ENCODE measurements at places on chromosomes 3 and 15. TPM values are rescaled to one million over a fixed set of nuclear protein-coding genes. Genes with fewer than 3 reads are reported as not detected.

OXTR gene
- 8.0 TPM for polyA plus RNA-seq

GRCh38 chr3:44803298-44803697 lies 41.7 kb downstream of the KIF15 start:
- DNase-seq: no peak

GRCh38 chr3:125398952-125399351 lies 23.8 kb upstream of the ZNF148 start:
- DNase-seq: no peak

DNA sequence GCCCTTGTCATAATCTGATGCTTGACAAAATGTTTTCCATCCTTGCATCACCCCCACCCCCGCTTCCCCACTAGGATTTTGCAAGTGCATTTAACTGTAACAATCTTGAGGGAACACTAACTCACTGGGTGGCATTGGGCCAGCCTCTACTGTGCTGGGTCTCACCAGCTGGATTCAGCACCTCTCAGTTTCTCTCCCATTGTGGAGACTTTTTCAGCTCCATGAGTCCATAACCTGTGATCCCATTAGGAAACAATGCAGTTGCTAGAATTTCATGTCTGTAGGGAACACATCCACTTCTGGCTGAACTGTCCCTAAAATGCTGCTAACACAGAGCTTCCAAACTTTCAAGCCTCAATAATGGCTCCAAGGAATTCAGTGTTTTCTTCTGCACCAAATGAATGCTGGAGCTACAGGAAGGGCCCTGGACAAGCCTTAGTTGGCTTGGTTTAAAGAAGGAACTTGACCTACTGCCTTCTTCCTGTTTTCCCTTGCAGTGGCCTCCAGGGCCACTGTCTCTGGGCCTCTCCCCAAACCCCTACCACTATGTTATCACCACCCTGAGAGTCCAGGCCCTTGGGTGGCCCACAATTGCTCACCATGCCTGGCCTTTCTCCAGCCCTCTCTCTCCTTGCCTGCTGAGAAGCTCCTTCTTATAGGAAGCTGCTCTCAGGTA lies 15.6 kb downstream of the CYP19A1 start:
- DNase-seq: peak; percentile 84

- DNase-seq: no peak
Observed at GRCh38 chr3:102682741-102683140, 247.9 kb downstream of the ZPLD1 start.

DNA sequence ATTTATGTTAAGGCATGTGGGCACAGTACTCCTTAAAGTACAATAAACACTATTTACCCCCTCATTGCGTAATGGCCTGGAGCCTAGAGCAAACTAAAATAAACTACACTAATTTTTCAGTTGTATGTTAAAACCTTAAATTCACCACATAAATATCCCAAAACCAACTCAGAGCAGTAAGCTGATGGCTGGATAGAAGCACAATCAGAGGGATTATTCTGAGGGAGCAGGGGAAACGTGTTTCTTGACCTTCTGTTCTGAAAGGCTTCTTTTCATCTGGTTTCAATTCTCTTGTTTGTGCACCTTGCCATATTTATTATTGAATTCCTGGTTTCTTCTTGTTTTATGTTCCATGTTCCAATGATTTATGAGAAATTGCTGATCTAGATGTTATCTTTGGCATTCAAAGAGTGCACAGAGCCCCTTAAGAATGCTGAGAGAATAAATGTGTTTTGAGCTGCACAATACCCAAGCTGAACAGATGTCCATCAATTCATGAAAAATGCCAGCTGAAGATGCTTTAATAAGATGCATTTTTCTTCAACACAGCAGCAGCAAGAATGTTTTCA lies 29.6 kb downstream of the RPL22L1 start:
- DNase-seq: no peak

DNA sequence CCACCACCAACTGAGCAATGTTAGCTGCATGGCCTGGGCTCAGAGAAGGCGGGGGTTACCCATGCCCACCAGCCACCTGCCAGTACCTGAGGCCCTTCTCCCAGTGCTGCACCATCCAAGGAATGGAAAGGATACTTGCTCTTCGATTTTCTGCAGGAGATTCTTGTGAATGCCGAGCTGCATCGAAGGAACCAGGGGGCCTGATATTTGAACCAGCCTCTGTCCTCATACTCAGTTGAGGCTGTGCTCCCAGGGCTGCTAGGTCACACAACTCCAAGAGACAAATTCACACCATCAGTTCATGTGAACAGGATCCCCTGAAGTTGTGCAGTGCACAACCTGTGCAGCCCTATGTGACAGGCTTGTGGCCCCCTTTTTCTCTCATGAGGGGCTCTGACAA lies 18.0 kb downstream of the PLA2G4F start:
- no peak for DNase-seq

A4GNT gene
- not detected for polyA plus RNA-seq

- no peak for DNase-seq
Observed at GRCh38 chr15:68764090-68764489, 56.6 kb downstream of the ANP32A start.

DNA sequence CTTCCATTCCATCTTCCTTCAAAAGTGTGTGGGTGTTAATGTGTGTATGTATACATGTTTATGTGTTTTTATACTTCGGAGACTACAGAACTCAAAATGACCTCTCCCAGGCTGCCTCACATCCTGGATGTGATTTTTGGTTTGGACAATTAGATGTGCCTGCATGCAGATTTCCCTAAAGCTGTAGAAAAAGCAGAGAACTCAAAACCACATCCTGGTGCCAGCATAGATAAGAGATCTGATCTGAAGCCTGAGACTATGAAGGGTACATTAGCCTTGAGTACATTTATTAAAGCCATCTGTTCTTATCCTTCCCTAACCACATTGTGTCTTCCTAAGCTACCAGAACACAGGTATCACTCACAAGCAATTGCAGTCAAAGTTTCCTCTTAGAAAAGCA lies 319.4 kb upstream of the RASGRP1 start:
- no peak for DNase-seq

DNA sequence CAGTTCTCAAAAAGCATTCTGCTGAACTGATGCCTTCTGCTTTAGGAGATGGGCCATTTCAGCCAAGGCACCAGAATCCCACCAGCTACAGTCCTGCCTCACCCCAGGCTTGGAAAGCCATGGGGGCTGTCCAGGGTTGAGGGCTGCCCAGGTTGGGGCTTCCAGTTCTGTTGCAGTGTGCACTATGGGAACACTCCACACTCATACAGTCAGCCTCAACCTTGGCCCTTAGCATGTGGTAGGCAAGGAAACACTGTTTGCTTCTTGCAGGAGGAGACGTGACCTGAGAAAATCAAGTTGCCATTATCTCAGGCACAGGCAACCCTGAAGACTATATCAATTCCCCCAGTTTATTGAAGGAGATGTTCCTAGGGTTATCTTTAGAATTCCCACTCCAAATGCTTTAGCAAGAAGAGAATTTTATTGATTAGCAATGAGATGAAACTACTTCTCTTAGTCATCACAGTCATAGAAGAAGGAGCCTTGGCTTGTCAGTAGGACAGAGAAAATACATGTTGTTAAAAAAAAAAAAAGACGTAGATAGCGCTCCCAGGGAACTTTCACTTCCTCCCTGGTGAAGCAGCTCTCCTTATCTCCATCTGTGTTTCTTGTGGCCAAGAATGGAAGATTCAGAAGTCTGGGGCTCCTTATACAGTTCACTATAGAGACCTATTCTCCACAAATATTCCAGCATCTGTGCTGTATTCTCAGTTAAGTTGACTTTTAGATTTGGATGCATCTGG lies 38.3 kb upstream of the IL12A start:
- DNase-seq: no peak

DNAJA4 gene
- 69.4 TPM for polyA plus RNA-seq

DNA sequence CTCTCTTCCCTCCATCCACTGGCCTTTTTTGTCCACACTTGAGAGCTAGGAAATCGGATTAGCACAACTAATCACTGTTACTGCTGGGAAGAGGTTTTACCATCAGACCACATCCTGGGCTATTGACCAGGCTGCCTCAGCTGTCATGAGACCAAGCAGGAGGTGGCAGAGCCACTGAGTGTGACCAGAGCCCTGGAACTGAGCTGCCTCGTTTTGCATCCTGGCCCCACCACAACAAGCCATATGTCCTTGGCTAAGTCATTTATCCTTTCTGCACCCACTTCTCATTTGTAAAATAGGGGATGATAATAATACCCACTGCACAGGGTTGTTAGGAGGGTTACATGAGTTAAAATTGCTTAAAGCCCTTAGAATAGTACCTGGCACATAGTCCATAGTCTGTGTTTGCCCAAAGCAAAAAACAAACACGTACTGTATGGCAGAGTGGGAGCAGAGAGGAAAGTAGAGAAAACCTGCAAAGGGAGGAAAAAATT lies 34.1 kb downstream of the TMEM158 start:
- DNase-seq: no peak

RLBP1 gene
- 0.38 TPM for polyA plus RNA-seq

GRCh38 chr3:126277629-126278378 lies 79.4 kb downstream of the KLF15 start:
- no peak for DNase-seq

PRTG gene
- polyA plus RNA-seq: not detected

GRCh38 chr3:149970716-149971402 lies at the start of gene PFN2:
Gene PFN2, minus strand, starts transcription at chr3:149970895. Its CDS starts 39 bp downstream, at chr3:149970856.
- peak; percentile 75 for DNase-seq

TUSC7 gene
- polyA plus RNA-seq: not detected

DNA sequence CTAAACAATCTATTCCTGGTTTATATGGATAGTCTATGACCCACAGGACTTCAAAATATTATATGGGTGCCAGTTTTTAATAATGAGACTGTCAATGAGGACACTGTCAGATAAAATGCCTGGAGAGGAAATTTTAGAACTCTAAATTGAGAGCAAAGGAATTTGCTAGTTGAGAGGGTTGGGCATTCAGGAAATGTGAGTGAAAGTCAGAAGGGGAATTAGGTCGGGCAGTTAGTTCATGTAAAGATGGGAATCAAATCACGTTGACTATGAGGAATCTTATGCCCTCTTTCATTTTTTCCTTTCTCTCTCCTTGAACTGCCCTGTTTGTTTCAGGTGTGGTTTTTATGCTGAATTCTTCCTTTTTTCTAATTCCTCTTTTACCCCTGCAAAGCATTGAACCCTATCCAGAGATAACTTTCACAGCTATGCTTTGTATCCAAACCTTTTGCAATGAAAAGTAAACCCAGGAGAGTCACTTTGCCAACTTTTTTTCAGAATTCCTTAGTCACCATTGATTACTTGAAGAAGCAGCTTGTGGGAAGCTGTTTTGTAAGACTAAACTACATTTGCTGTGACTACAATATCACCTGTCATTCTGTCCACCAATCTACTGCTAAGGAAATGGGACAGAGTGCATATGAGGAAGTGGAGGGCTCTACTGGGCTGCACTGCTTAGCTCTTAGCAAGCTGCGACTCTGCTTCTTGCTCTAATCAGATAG lies 27.8 kb downstream of the CHP1 start:
- no peak for DNase-seq

DNA sequence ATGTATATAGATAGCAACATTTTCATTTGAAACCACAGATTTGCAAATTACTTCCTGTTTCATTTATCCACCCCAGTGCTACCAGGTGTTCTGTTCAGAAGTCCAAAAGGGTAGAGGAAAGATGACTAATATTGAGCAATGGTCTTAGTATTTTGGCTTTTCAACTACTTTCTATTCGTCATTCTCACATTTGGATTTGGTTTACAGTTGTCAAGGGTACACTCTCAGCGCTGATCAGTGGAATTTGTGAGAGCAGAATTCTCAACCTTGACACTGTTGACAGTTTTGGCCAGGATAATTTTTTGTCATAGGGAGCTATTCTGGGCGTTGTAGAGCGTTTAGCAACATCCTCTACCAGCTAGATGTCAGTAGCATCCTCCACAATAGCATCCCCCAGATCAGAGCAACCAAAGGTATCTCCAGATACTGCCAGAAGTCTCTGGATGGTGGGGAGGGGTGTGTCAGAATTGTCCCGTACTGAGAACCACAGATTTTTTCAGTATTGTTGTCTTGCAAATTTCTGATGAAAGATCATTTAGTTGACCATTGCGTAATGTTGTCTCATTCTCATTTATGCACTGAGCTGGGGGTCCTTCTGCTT lies 4.2 kb downstream of the HMCES start:
- DNase-seq: no peak

LRRN1 gene
- 50.0 TPM for polyA plus RNA-seq

POPDC2 gene
- polyA plus RNA-seq: 6.8 TPM

DNA sequence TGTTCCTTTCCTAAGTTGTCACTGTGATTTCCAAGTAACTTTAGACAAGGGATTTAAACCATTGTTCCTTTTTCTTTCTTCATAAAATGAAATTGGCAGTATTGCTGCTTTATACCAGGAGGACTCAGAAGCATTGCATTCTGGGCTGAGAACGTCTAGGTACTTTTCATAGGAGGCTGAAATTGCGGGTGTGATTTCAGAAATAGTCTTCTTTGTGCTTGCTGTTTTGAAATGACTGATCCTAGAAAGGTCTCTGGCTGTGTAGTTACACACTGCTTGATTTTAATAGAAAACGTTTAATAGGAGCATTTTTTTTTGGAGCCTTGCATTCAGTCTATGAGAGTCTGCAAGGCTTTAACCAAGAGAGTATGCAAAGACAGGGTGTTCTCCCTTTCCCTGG lies 56.3 kb downstream of the PPM1L start:
- DNase-seq: no peak

GRCh38 chr3:50604628-50605588 lies 6.7 kb downstream of the CISH start:
- no peak for DNase-seq

All from muscle of arm (tissue), 14 donors.